ENCODE measurements at places on chromosomes 2 and 18.

- no peak for DNase-seq
These were observed 57.2 kb downstream of the NYAP2 start for GRCh38 chr2:225456619-225457260.

DNA sequence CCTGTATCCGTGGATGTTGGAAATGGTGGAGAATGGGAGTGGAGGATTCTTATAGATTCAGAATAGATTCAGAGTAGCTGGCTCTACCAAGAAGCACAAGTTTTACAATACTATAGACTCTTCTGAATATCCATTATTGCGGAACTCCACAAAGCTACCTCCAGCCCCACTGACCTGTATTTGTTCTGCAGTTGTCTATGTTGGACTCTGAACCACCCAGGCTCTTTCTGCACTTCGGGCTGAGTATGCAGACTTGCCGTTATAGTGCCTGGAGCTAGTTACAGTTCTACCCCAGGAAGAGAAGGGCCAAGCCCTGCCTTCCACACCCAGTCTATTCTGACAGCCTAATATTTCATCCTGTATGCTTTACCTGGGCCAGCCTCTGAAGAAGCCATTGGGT is 4.4 kb upstream of the RGPD4 start:
- no peak for DNase-seq

DNA sequence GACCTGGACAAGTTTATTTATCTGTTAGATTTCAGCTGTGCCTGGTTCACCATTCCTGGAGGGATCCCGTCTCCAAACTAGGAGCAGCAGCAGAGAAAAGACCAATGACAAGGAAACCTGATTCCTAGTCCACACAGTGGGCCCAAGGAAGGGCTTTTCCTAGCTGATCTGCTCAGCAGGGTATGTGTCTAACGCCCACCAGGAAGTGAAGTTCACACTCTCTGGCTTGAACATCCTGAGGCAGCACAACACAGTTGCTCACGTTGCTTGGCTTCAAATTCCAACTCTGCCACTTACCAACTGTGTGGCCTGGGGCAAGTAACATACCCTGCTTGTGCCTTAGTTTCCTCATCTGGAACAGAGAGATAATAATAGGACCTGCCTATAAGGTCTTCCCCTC is 42.9 kb downstream of the XDH start:
- no peak for DNase-seq

DNA sequence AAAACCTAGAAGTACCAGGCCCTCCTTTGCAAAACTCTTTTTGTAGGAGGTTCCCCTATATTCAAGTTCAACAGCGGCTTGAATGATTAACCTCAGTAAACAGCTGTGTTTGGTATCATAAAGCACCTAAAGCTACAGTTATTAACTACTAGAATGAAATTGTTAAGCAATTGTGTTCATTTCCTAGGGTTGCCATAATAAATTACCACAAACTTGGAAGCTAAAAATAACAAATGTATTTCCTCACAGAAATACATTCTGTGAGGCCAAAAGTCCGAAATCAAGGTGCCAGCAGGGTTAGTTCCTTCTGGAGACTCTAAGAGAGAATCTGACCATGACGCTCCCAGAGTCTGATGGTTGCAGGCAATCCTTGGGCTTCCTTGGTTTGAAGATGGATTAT is 202.1 kb upstream of the ACVR2A start:
- DNase-seq: no peak

DNA sequence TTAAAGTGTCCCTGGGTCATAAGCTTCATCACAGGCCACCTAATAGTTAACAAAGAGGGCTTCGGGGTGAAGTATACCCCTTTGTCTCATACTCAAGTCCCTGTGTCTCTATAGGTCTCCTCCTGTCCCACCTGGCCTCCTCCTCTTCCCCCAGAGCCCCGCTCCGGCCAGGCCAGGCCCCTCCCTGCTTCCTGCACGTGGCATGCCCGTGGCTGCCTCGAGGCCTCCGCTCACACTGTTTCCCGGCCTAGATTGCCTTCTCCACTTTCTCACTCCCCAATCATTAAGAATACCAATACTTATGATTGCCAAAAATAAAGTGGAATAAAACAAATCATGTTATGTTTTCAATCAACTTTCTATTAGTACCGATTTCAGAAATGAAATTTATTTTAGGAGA is 18.8 kb downstream of the SMYD1 start:
- DNase-seq: no peak
